Right kidney (tissue), 9 donors: ENCODE measurements at places on chromosomes 12 and 14.
A peak's percentile ranks its signal among the peaks of the same experiment; 100 is the strongest.

GRCh38 chr14:65019944-65020566, 33.4 kb downstream of the FNTB start:
- DNase-seq: peak; percentile 26

DNA sequence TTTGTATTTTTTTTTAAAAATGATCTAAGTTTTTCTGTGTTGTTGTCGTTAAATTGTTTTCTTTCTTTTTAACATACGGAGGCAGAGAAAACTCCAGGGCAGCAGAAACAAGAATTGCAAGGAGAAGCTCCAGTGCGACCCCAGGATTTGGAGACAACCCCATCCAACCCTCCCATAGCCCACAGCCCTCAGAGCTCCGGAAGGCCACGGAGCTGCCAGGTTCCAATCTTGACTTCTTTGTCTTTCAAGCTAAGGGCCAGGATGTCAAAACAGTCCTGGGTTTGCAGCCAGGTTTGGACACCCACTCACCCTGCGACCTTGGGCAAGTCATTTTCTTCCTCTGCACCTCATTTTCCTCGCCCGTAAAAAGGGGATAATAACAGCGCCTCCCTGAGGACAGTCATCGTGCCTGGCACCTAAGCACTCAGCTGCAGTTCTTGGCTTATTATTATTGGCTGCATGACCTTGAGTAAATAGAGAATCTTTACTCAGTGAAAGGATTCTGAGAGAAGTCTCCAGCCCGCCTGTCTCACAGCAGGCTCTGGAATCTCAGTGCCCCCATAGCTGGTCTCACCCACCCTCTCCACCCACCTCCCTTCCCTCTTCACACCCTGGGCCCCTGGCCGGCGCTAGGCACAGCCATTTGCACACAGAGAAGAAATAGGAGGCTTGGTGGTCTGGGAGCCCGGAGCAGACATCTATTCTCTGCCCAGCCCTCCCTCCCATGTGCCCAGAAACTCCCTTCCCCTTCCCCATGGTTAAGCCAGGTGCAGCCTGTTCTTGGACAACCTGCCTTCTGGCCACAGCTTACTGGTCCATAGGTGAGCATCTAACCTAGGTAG, 79.4 kb upstream of the BCL11B start:
- no peak for DNase-seq

DNA sequence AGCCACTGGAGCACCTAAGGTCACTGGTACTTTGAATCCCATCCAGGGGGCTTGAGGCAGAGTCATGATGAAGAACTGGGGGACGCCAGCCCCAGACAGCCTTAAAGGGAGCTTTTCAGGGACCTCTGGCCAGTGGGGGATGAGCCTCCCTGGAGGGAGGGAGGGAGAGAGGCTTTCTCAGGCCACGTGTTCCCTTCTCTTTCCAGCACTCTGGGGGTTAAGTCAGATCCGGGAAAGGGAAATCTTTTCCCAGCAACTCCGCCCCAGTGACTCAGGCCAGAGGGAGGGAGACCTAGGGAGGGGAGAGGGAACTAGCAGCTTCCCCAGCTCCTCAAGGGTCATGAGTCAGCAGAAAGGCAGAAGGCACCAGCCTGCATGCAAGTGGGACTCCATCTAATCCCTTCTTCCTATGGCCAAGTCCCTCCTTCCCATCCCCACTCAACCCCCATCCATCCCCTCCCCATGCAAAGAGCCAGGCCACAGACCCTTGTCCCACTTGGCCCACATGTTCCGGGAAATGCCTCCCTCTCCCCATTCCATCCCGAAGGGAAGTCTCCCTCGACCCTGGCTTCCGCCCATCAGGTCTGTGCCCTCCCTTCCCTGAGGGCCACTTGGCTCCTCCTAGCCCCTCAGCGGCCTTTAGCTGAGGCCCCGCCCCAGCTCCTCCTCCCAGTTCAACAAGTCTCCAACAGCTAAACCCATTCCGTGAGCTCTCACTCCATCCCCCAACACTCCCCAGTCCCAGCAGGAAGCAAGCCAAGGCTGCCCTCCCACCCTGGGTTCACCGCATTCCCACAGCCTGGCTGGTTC, 5.6 kb downstream of the TNFRSF1A start:
- DNase-seq: peak; percentile 82

DNA sequence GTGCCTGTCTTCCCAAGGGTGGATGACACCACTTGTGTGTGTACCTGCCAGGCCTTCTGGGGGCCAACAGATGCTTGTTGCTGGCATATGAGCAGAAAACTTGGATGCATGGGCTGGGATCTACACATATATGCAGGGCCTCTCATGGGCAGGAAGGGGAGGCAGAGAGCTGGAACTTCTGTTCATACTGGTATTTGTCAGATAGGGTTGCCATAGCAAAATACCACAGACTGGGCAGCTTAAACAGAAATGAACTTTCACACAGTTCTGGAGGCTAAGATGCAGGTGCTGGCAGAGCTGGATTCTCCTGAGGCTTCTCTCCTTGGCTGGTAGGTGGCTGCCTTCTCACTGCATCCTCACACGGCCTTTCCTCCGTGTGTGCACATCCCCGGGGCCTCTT, 121.8 kb downstream of the SUDS3 start:
- DNase-seq: no peak

DNA sequence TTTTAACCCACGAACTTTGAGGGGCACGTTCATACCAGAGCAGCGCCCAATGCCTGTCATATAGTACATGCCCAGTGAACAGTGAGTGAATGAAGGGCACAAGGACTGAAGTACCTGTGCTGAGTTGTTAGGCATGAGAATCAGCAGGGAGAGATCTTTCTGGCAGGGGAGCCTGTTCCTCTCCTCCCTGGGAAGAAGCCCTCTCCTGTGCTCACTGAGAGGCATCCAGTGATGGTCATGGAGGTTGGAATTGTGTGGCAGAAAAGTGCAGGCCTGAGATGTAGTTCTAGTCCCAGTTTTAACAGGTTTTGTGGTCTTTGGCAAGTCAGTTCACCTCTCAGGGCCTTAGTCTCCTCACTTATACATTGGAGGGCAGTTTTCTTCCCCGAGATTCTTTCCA, 20.6 kb downstream of the TEAD4 start:
- DNase-seq: no peak

GRCh38 chr14:28294834-28295440, 471.6 kb upstream of the FOXG1 start:
- DNase-seq: no peak

GRCh38 chr14:100713705-100714104, 13.0 kb upstream of the DLK1 start:
- no peak for DNase-seq

- peak; percentile 71 for DNase-seq
These were observed 527 bp downstream of the CAMKK2 start for GRCh38 chr12:121295746-121296617.

- DNase-seq: no peak
These were observed 170.9 kb upstream of the PTPRQ start for GRCh38 chr12:80273144-80273543.

DNA sequence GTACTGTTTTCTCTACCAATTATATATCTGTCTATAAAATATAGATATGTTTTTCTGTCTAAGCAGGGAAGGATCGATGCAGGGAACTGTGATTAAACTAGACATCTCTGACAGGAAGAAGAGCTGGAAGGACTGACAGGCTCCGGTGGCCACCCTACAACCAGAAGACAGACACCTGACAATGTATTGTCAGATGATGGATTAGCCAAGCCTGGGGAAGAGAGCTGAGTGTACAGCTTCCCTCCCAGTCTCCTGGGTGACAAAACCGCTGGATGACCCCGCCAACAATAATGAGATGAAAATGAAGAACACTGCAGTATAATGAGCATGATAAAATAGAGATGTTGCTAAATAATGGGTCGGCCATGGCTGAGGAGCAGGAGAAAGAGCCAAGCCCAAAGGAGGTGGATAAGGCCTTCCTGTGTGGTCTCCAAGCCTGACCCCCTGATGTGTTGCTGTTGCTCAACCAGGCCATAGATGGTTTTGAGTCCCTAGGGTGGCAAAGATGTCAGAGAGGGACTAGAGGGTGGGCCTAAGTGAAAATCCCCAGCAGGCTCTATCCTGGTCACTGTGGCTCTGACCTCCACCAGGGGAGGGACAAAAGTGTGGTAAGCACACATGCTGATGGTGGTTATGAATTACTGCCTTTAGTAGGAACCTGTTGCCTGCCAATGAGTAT, 28.2 kb downstream of the DHRS2 start:
- DNase-seq: no peak

GRCh38 chr12:4909410-4909733, 333 bp upstream of the KCNA1 start:
- DNase-seq: no peak

- DNase-seq: peak; percentile 90
These were observed 521 bp downstream of the MAP4K5 start for GRCh38 chr14:50531595-50532501.

GRCh38 chr12:71439613-71440344, at the start of gene LGR5:
Gene LGR5, plus strand, starts transcription at chr12:71439798. Its CDS starts 283 bp downstream, at chr12:71440081.
- DNase-seq: peak; percentile 84

GRCh38 chr12:98388126-98388525, 127.3 kb upstream of the TMPO start:
- DNase-seq: no peak

GRCh38 chr12:84694116-84694515, 218.5 kb downstream of the SLC6A15 start:
- DNase-seq: no peak

GRCh38 chr14:71815110-71815509, 117.1 kb upstream of the RGS6 start:
- no peak for DNase-seq
